ENCODE measurements at places on chromosomes 2 and 18. TPM values are rescaled to one million over a fixed set of nuclear protein-coding genes. Genes with fewer than 3 reads are reported as not detected.

Gene CIB4
- polyA plus RNA-seq: not detected

Gene GAREM1
- not detected for polyA plus RNA-seq

Gene CRYGD
- polyA plus RNA-seq: not detected

Gene RAB6C
- polyA plus RNA-seq: 0.07 TPM

Gene STK17B
- polyA plus RNA-seq: 192 TPM

Gene ZAP70
- polyA plus RNA-seq: 61.5 TPM

Gene CROCC2
- not detected for polyA plus RNA-seq

Gene SLC5A7
- not detected for polyA plus RNA-seq

Gene STPG4
- 0.31 TPM for polyA plus RNA-seq

Gene BOK
- polyA plus RNA-seq: 0.22 TPM

GRCh38 chr2:24785671-24786321 lies 7.4 kb downstream of the PTRHD1 start:
- no peaks in the 10 kb centered on the region for H3K36me3 ChIP-seq
- peaks cover 21% of the 10 kb centered on the region for H3K27me3 ChIP-seq
- DNase-seq: peak; percentile 87

- H3K27ac ChIP-seq: no peak overlapping the region
- DNase-seq: no peak
- no peak overlapping the region for H3K4me3 ChIP-seq
- H3K36me3 ChIP-seq: no peaks in the 10 kb centered on the region
- H3K27me3 ChIP-seq: no peaks in the 10 kb centered on the region
These were observed 86.3 kb downstream of the R3HDM1 start for GRCh38 chr2:135617501-135618015.

GRCh38 chr2:120720746-120721375 lies 14.8 kb upstream of the GLI2 start:
- DNase-seq: no peak
- no peak overlapping the region for H3K27ac ChIP-seq
- H3K27me3 ChIP-seq: no peaks in the 10 kb centered on the region
- H3K4me3 ChIP-seq: no peak overlapping the region
- no peaks in the 10 kb centered on the region for H3K4me1 ChIP-seq
- no peaks in the 10 kb centered on the region for H3K36me3 ChIP-seq

- no peaks in the 10 kb centered on the region for H3K4me1 ChIP-seq
- no peaks in the 10 kb centered on the region for H3K36me3 ChIP-seq
- H3K27ac ChIP-seq: no peak overlapping the region
- H3K27me3 ChIP-seq: no peaks in the 10 kb centered on the region
- DNase-seq: no peak
These were observed 261.6 kb downstream of the ZNF516 start for GRCh38 chr18:76233406-76233805.

GRCh38 chr2:365367-366275 lies 77.7 kb upstream of the ALKAL2 start:
- H3K27ac ChIP-seq: no peak overlapping the region
- H3K36me3 ChIP-seq: no peaks in the 10 kb centered on the region
- DNase-seq: no peak
- no peaks in the 10 kb centered on the region for H3K4me1 ChIP-seq

GRCh38 chr2:106963156-106963555 lies 77.2 kb upstream of the ST6GAL2 start:
- H3K4me1 ChIP-seq: no peaks in the 10 kb centered on the region
- H3K27me3 ChIP-seq: no peaks in the 10 kb centered on the region
- no peaks in the 10 kb centered on the region for H3K36me3 ChIP-seq
- H3K4me3 ChIP-seq: no peak overlapping the region

DNA sequence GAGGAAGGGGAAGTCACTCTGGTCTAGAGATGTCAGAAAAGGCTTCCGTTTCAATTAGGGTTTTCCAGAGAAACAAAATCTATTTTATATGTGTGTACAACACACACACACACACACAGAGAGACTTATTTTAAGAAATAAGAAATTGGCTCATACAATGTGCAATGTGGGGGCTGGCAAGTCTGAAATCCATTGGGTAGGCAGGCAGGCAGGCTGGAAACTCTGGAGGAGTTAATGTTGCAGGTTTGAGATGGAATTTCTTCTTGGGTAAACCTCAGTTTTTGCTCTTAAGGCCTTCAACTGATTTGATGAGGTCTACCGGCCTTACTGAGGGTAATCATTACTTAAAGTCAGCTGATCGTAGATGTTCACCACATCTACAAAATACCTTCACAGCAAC lies 62.6 kb downstream of the MDH1 start:
- no peaks in the 10 kb centered on the region for H3K4me1 ChIP-seq
- no peak overlapping the region for H3K27ac ChIP-seq
- H3K27me3 ChIP-seq: no peaks in the 10 kb centered on the region
- no peak for DNase-seq
- no peaks in the 10 kb centered on the region for H3K36me3 ChIP-seq
- no peak overlapping the region for H3K4me3 ChIP-seq

GRCh38 chr2:61718965-61719364 lies 134.9 kb downstream of the FAM161A start:
- H3K27me3 ChIP-seq: no peaks in the 10 kb centered on the region
- no peaks in the 10 kb centered on the region for H3K4me1 ChIP-seq
- H3K27ac ChIP-seq: no peak overlapping the region
- no peak for DNase-seq
- H3K36me3 ChIP-seq: no peaks in the 10 kb centered on the region

GRCh38 chr2:128370468-128371247 lies 52.0 kb upstream of the HS6ST1 start:
- no peaks in the 10 kb centered on the region for H3K36me3 ChIP-seq
- H3K4me1 ChIP-seq: no peaks in the 10 kb centered on the region
- no peak for DNase-seq
- H3K4me3 ChIP-seq: no peak overlapping the region
- H3K27me3 ChIP-seq: no peaks in the 10 kb centered on the region

DNA sequence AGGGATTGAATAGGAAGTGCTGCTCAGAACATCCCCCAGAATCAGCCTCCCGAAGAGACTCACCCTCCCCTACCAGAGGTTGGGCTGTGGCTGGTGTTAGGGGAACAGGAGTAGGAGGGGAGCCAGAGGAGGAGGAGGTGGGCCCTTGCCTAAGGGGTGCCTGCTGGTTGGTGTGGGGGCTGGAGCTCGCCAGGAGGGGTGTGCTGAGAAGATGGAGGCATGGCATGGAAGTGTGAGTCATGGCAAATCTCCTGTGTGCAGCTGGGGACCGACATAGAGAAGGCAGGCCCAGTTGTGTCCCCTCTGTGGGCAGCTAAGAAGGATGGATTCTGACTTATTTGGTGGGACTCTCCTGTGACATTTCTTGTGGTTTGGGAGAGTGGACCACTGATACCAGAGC lies 73.7 kb downstream of the DGKD start:
- no peaks in the 10 kb centered on the region for H3K27me3 ChIP-seq
- peaks cover 55% of the 10 kb centered on the region for H3K36me3 ChIP-seq
- H3K27ac ChIP-seq: peak overlapping the region; percentile 48
- DNase-seq: no peak
- no peak overlapping the region for H3K4me3 ChIP-seq

- DNase-seq: no peak
- no peak overlapping the region for H3K27ac ChIP-seq
- no peaks in the 10 kb centered on the region for H3K4me1 ChIP-seq
- H3K27me3 ChIP-seq: no peaks in the 10 kb centered on the region
- H3K4me3 ChIP-seq: no peak overlapping the region
These were observed 90.0 kb upstream of the ATL2 start for GRCh38 chr2:38466876-38467767.

DNA sequence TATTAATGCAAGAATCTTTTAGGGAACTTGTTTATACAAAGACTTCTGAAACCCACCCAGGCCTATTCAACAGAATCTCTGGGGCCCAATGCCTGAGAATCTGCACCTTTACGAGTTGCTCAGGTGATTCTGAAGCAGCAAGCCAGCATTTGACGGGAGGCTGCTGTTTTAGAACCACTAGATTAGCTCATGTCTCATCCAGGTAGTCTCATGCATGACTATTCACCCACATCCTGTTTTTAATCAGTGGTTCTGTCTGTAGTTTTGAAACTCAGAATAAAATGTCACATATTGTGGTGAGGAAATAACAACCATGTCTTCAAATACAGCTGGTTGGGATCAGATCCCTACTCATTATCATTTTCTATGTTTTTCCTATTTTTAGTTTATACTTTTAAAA lies 39.5 kb downstream of the CYTIP start:
- H3K4me1 ChIP-seq: peaks cover 29% of the 10 kb centered on the region
- peak overlapping the region; percentile 86 for H3K27ac ChIP-seq
- no peaks in the 10 kb centered on the region for H3K36me3 ChIP-seq
- no peak overlapping the region for H3K4me3 ChIP-seq
- no peaks in the 10 kb centered on the region for H3K27me3 ChIP-seq
- DNase-seq: peak; percentile 91

DNA sequence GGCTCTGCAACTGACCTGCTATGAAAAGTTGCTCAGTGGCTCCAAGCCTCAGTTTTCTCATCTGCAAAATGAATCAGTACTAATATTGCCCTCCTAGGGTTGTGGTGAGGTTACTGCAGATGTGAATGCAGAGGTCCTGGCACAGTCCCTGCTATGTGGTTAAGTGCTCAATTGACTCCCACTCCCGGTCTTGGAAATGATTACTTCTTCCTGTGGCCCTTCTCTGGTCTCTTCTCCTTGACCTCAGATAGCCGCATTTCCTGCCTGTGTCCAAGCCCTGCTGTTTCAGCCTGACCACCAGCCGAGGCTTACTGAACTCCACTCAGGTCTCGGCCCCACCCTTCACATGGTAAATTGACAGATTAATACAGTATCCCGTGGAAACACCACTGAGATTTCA lies 26.3 kb downstream of the CNGA3 start:
- H3K4me3 ChIP-seq: no peak overlapping the region
- H3K27ac ChIP-seq: no peak overlapping the region
- H3K4me1 ChIP-seq: no peaks in the 10 kb centered on the region
- H3K36me3 ChIP-seq: no peaks in the 10 kb centered on the region
- H3K27me3 ChIP-seq: no peaks in the 10 kb centered on the region

GRCh38 chr2:231467016-231467545 lies 2.8 kb upstream of the NCL start:
- no peak for DNase-seq
- H3K4me1 ChIP-seq: peaks cover 23% of the 10 kb centered on the region
- no peak overlapping the region for H3K27ac ChIP-seq
- no peaks in the 10 kb centered on the region for H3K27me3 ChIP-seq

- H3K4me1 ChIP-seq: no peaks in the 10 kb centered on the region
- H3K4me3 ChIP-seq: no peak overlapping the region
- no peak for DNase-seq
- H3K36me3 ChIP-seq: no peaks in the 10 kb centered on the region
- no peaks in the 10 kb centered on the region for H3K27me3 ChIP-seq
These were observed 455.5 kb downstream of the EIPR1 start for GRCh38 chr2:2922156-2922555.

- no peak overlapping the region for H3K4me3 ChIP-seq
- H3K27ac ChIP-seq: no peak overlapping the region
- no peaks in the 10 kb centered on the region for H3K27me3 ChIP-seq
- H3K36me3 ChIP-seq: no peaks in the 10 kb centered on the region
- H3K4me1 ChIP-seq: no peaks in the 10 kb centered on the region
- no peak for DNase-seq
These were observed 119.2 kb downstream of the PRKRA start for GRCh38 chr2:178331474-178332432.

DNA sequence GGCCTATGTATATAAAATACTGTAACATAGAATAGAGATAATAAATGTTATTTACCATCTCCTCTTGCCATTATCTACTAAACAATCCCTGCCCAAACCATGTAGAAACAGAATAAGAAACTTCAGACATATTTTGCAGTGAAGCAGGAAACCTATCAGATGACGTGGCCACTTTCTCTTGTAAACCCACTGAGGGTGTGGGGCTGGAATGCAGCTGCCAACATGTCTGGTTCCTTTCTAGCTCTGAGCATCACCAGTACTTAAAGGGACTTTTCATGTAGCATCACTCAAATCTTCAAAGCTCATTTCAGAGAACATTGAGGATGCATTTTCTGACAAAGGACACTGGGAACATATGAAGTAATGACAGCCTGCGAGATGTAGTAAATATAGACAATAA lies 251.8 kb downstream of the LPIN1 start:
- H3K27ac ChIP-seq: no peak overlapping the region
- peaks cover 10% of the 10 kb centered on the region for H3K4me1 ChIP-seq
- DNase-seq: peak; percentile 22
- H3K36me3 ChIP-seq: no peaks in the 10 kb centered on the region
- no peak overlapping the region for H3K4me3 ChIP-seq

- DNase-seq: no peak
- no peak within 1 kb of the TSS for H3K27ac ChIP-seq
- H3K27me3 ChIP-seq: peaks cover 7% of the 10 kb centered on the region
- H3K4me3 ChIP-seq: no peak within 1 kb of the TSS
- no peaks in the 10 kb centered on the region for H3K36me3 ChIP-seq
These were observed at the start of gene PID1 for GRCh38 chr2:229270551-229271410. Gene PID1, minus strand, starts transcription at chr2:229271287. Its CDS starts 244 bp downstream, at chr2:229271043.

- no peaks in the 10 kb centered on the region for H3K27me3 ChIP-seq
- DNase-seq: no peak
- H3K4me3 ChIP-seq: no peak overlapping the region
- peaks cover 46% of the 10 kb centered on the region for H3K36me3 ChIP-seq
- no peak overlapping the region for H3K27ac ChIP-seq
- no peaks in the 10 kb centered on the region for H3K4me1 ChIP-seq
These were observed 86.8 kb downstream of the PIK3C3 start for GRCh38 chr18:42041793-42042192.

DNA sequence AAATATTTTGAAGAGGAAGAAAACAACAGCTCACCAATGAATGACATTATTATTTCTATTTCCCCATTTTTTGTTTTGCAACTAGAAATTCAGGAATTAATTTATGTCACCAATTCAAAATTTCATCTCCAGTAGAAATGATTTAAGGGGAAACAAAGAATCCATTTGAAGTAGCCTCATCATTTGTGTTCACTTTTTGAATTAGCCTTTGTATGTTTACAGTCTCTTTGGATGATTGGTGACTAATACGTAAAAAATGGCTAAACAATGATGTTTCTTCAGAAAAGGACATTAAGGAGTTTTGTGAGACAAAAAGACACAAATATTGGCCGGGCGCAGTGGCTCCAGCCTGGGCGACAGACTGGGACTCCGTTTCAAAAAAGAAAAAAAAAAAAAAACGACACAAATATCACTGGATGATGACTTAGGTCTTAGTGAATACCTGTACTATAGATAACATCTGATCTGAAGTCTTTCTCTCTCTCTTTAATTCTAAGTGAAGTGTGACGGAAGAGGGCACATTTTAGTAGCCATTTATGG lies 313.2 kb downstream of the PIK3C3 start:
- H3K4me1 ChIP-seq: no peaks in the 10 kb centered on the region
- no peaks in the 10 kb centered on the region for H3K27me3 ChIP-seq
- no peak overlapping the region for H3K4me3 ChIP-seq
- no peak overlapping the region for H3K27ac ChIP-seq
- no peak for DNase-seq

- H3K4me1 ChIP-seq: no peaks in the 10 kb centered on the region
- DNase-seq: no peak
- H3K36me3 ChIP-seq: no peaks in the 10 kb centered on the region
- no peak overlapping the region for H3K27ac ChIP-seq
- no peak overlapping the region for H3K4me3 ChIP-seq
- no peaks in the 10 kb centered on the region for H3K27me3 ChIP-seq
These were observed 72.2 kb downstream of the TFCP2L1 start for GRCh38 chr2:121212661-121213325.

GRCh38 chr2:216696321-216696720 lies 972 bp upstream of the IGFBP5 start:
- peaks cover 27% of the 10 kb centered on the region for H3K4me1 ChIP-seq
- no peaks in the 10 kb centered on the region for H3K36me3 ChIP-seq
- H3K27me3 ChIP-seq: peaks cover 51% of the 10 kb centered on the region
- H3K27ac ChIP-seq: no peak overlapping the region
